Fibroblast of skin of right quadriceps (primary cell): ENCODE measurements at places on chromosomes 16 and 17.

DNA sequence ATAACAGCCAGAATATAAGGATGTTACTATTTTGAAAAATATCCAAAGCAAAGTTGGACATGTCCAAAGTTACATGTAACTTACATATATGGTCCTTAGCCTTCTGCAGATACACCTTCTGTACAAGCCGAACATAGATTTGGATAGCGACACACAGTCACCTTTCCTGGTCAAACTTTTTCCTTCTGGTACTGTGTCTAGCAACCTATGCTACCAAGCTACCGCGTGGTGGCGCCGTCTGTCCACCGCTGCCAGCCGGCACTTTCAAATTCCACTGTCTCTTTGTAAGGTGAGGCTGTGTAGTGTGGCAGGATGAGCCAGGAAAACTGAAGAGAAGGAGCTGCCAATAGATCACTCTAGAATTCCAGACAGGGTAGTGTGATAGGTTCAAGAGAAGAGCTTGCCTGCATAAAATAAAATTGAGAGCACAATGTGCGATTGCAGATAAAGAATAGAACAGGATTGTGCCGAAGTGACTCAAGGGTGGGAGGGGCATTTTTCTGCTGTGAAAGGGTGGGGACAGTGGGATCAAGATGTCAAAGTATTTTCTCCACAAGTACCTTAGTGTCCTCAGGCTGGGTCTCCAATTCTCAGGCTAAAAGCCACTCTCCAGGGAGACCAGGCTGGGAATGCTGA lies 366.9 kb downstream of the SLC39A11 start:
- DNase-seq: peak; percentile 56

DNA sequence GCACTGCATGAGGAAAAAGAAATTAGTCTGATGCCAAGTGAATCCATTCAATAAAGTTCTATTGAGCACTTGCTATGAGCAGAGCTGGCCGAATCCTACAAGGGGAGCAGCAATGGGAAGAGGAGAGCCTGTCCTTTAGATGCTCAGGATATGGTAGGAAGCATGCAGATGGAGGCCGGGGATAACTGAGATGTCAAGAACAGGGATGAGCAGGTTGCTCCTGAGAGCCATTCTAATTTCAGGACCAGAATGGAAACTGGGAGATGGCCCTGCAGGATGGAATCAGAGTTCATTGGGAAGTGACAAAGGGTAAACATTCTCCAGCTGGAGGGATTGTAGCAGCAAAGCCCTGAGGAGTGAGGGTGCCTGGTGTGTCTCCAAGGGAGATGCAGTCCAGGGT lies 88.0 kb downstream of the CBLN1 start:
- DNase-seq: no peak

DNA sequence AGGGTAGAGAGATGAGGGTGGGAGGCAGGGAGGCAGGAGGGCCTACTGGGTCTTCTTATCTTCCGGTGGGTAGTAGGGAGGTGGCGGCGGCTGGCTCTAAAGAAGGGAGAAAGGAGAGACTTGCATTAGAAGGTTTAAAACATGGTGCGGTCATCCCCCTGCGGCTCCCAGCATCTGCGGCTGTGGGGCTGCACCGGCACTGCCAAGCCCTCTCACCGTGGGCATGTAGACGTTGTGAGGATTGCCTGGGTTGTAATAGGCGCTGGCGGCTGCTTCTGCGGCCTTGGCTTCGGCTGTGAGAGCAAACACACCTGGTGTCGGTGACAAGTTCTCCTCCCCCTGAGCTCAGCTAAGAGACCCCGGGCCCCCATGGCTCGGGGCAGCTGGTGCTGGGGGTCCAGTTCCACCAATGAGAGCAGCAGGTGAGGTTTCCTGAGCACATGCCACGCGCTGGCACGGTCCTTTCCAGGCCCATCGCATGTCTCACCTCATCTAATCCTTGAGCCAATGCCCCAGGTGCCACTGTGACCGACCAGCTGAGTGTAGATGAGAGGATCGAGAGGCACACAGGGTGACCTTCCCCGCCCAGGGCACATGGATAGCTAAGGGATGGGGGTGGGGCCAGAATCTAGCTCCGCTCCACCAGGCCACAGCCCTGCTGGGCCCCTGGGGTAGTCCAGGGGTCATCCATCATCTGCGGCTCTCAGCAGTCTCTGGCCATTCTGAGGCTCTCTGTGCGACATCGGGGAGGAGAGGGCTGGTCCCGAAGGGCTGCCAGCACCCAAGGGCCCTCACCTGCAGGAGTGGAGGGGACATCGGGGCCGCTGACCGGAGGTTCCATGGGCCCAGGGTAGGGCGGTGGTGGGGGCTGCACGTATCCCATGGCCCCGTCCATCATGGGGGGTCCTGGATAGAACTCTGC lies 2.7 kb upstream of the UNC13D start:
- no peak for DNase-seq

DNA sequence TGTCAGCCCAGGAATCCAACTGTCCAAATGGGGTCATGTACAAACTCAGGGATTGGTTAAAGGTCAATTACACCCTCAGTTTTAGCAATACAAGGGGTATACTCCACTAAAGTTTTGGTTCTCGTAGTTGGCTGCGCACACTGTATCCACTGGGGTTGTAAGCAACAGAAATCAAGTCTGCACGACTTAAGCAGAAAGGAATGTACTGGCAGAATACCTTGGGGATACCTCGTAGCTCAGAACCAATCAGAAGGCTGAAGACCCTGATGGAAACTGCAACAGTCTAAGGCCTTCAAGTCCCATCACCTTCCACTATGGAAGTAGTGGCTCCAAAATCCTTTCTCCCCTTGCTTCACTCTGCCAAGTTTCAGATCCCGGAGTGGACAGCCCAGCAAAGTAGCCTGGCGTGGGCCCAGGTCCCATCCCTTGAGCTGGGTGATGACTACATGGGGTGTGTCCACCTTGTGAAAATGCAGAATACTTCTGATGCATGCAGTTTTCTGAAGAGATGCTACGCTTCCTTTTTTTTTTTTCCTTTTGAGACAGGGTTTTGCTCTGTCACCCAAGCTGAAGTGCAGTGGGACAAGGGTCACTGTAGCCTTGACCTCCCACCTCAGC lies 21.1 kb upstream of the RPH3AL start:
- no peak for DNase-seq

- no peak for DNase-seq
Measured at GRCh38 chr17:78808163-78808562, 26.1 kb upstream of the CYTH1 start.

- no peak for DNase-seq
Measured at GRCh38 chr16:28609631-28610594, at the start of gene SULT1A1. Gene SULT1A1, minus strand, starts transcription at chr16:28610044. Its CDS starts 1,189 bp downstream, at chr16:28608855.

GRCh38 chr17:82604532-82604931 lies 43.7 kb downstream of the WDR45B start:
- no peak for DNase-seq

- DNase-seq: peak; percentile 23
Measured at GRCh38 chr17:79420318-79421243, 190.3 kb downstream of the RBFOX3 start.

DNA sequence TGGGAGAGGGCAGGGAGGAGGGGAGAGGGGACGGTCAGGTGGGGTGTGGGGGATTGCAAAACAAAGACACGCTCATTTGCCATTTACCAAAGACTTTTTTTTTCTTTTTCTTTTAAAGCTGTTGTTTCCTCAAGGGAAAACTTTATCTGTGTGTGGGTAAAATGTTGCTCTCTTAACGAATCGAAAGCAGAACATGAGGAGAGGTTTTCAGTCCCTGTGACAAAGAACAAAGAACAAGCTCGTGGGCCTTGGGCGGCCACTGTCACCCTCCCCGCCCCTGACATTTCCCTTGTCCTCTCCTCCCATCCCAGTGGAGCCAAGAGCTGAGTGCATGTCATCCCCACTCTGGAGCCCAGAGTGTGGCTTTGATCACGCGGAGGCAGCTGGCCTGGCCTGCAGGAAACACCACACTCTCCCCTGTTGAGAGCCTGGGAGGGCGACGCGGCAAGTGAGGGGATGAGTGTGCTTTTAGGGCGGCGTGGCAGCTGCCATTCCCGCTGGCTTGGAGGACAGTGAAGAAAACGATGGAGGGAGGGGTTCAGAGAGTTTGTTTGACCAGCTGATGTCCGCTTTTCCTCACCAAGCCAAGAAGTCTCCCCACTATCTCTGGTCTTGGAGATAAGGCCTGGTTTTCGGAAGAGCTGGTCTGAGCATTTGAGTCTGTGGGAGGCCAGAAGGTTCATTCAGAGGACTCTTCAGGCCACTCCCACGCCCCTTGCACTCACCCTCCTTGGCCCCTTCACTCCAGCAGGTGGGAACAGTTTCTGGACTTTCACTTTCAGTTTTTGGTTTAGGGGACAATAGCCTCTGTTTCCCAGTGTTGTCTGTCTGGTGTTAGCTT lies 11.4 kb downstream of the CCR7 start:
- DNase-seq: no peak

DNA sequence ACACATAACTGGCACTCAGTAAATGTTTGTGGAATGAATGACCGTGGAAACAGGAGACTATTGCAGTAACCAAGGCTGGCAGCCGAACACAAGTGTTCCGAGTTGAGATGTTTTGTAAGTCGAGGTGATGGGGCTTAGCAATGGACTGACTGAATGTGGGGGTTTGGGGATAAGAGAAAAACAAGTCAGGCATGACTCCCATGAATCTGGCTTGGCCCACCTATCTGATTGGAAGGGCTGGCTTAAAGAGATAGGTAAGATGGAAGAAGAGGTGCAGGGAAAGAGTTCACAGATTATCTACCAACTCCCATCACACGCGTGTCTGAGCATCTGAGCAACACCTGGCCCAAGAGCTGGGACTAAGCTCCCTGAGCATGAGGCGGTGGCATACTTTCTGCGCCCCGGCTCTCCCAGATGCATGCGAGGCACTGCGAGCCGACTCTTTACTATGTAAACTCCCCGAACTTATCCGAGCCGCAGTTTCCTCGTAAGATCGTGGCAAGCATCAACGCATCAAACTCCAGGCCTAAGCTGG lies 539 bp downstream of the IFT20 start:
- DNase-seq: no peak

- DNase-seq: no peak
Measured at GRCh38 chr17:41434415-41434814, 6.4 kb downstream of the KRT38 start.

GRCh38 chr16:79776243-79776847 lies 175.8 kb upstream of the MAF start:
- DNase-seq: peak; percentile 55

DNA sequence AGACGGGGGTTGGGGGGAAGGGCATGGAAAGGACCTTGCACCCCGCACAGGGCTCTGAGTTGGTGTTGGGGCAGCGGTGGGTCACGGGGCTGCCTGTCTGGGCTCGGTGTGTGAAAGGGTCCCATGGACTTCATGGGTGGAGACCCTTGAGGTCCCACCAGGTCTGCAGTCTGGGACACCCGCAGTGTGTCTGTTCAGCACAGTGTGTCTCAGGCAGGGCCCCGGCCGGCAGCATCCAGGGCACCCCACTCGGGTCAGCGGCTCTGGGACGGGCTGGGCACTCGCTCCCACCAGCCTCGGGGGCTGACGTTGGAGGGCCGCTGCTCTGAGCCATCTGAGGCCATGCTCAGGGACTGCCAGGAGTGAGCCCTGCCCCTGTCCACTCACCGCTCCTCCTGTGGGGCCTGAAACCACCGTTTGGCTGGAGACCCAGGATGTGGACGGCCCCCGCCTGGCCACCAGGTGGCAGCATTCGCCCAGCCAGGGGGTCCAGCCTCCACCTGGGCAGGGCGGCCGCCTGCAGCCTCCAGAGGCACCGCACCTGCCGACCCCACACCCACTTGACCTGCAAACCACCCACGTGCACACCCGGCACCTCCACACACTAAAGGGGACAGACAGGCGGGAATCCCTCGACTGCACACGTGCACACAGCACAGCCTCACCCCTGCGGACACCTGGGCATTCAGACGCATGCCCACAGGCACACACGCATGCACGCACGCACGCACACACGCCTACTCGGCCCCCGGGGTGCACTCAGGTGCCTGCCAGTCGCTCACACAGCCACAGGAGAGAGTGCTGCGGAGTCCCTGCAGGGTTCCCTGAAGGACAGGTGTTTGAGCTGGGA lies 10.1 kb upstream of the ZFPM1 start:
- DNase-seq: peak; percentile 53

GRCh38 chr16:17431968-17432625 lies 38.7 kb downstream of the XYLT1 start:
- no peak for DNase-seq

DNA sequence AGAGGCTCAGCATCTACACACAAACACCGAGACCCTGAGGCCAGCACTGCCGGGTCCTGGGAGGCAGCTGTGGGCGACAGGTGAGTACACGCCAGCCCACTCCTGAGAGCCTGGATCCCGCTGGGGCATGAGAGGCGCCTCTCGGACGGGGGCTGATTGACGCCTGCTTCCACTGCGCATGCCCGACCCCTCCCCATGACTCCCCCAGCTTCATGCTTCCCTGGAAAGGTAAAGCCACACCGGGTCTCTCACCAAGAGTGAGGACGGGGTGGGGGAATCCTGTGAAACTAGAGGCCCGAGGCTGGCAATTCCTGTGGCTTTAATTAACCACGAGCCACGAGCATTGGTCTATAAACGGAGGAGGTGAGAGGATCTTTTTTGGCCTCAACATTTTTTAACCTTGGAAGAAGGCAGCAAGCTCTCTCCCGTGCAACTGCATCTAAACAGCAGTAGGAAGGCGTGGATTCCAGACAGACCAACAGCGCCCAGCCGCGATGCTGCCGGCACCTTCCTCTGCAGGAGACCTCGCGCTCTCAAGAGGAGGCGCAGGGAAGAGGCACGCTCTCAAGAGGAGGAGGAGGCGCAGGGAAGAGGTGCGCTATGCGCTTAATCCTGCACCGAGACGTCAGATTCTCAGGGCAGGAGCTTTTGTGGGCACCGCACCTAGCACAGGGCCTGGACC lies 71.8 kb upstream of the METRNL start:
- peak; percentile 27 for DNase-seq

DNA sequence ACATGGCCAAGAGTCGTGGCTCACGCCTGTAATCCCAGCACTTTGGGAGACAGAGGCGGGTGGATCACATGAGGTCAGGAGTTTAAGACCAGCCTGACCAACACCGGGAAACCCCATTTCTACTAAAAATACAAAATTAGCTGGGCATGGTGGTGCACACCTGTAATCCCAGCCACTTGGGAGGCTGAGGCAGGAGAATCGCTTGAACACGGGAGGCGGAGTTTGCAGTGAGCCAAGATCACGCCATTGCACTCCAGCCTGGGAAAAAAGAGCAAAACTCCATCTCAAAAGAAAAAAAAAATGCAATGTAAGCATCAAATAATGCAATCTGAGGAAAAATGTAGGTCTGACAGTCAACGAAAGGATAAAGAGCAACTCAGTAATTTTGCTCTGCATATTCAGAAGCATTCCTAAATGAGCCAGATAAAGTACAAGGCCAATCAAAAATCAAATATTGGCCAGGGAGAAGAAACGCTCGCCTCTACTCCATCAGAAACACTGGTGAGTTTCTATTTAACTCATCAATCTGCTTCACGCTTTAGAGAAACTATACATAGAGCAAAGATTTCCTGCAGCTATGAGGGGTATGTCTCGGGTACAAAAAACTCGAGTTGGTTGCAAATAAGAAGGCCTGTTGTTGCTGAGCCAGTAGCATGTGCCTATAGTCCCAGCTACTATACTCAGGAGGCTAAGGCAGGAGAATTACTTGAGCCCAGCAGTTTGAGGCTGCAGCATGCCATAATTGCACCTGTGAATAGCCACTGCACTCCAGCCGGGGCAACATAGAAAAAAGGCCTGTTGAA lies 3.7 kb downstream of the TXNDC11 start:
- no peak for DNase-seq

GRCh38 chr17:21161498-21162393 lies 35.0 kb downstream of the DHRS7B start:
- DNase-seq: peak; percentile 87

GRCh38 chr16:84298376-84298899 lies 3.8 kb downstream of the WFDC1 start:
- no peak for DNase-seq
